ENCODE measurements at places on chromosomes 2 and 18.

- DNase-seq = no peak
These were observed 190.1 kb upstream of the SP5 start for GRCh38 chr2:170524828-170525565.

- DNase-seq = no peak
These were observed 14.3 kb downstream of the COPS7B start for GRCh38 chr2:231800493-231801091.

GRCh38 chr2:13581471-13581870, 864.7 kb downstream of the TRIB2 start:
- no peak for DNase-seq

DNA sequence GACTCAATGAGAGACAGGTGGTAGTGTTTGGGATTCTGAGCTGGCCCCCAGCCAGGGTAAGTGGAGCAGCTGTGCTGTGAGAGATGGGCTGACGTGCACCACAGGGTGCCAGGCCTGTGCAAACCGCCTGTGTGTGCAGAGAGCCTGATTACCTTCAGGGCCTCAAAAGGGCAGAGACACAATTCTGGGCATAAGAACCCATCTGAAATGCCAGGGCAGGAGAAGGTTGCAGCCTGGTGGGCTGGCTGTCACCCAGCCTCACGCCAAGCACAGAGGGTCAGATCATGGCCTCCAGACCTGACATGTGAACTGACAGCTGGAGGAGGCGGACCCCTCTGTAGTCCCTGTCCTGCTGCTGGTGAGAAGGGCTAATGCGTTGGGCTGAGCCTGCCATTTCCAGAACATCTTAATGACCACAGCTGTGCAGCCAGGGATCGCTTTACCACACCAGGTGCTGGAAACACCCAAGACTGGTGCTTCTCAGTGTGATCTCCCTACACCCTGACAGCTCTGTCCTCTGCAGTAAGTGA, 100.9 kb downstream of the ARL4C start:
- no peak for DNase-seq

GRCh38 chr2:168346725-168347477, 99.5 kb upstream of the STK39 start:
- peak; percentile 55 for DNase-seq

DNA sequence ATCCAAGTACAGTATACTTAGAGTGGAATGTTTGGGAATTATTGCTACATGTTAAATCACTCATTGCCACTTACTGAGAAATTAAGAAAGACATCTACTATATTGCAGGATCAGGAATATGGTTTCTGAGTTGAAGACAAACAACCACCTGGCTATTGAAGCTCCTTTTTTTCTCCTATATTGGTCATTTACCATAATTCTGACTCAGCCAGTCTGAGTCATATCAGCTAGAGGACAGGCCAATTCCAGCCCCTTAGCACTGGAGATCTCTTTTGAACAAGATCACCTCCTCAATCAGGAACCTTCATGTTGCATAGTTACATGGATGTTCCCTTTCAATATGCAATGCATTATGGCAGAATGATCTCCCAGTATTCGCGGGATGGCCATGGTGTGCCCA, 42.7 kb upstream of the CDH19 start:
- no peak for DNase-seq

- DNase-seq = no peak
These were observed 13.2 kb upstream of the COL5A2 start for GRCh38 chr2:189192766-189193165.

- no peak for DNase-seq
These were observed 121.1 kb downstream of the LAMA3 start for GRCh38 chr18:23810396-23810795.

GRCh38 chr2:170722301-170722700, 7.2 kb downstream of the SP5 start:
- no peak for DNase-seq

- DNase-seq = no peak
These were observed 297.0 kb downstream of the NBAS start for GRCh38 chr2:15263976-15264685.

- DNase-seq = no peak
These were observed 79.9 kb downstream of the TRIB2 start for GRCh38 chr2:12796657-12797056.

Data from bone marrow (tissue), 2 donors.